Activated T-cell treated with anti-CD3 and anti-CD28 coated beads, Interleukin-2, amount 50 U/mL, for 72 hours (primary cell): ENCODE measurements at places on chromosomes 3 and 15.

DNA sequence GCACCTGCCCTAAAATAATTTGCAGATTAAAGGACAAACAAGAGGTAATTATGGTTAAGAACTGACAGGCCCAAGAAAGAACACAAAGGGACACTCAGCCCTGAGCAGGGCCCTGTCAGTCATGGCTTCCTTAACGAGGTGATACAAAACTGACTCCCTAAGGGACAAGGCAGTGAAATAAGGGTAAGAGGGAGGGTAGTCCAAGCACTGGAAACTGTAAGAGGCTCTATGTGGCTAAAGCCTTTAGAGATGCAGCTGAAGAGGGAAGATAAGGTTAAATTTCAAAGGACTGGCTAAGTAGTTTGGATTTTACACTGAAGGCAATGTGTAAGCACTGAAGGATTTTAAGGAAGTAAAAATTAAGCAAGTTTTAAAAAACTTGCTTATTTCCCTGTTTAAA lies 3.9 kb downstream of the ATR start:
- DNase-seq: no peak

DNA sequence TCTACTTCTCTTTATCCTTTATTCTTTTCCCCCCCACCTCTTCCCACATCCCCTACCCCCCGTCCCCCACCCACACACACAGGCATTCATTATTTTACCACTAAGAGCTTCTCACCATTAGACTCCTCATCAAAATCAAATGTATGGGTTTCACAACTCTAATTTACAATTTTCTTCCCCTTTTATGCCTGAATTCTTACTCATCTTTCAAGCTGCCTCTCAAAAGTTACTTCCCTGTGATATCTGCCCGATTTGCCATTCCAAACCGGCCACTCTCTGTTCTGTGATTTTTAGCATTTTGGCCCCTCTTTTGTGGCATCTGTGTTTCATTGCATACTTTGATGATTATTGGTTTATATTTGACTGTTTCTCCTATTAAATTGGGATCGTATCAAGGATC lies 42.2 kb downstream of the SLC9A9 start:
- no peak for DNase-seq

- no peak for DNase-seq
These were observed 75.9 kb downstream of the RFTN1 start for GRCh38 chr3:16437640-16438039.

DNA sequence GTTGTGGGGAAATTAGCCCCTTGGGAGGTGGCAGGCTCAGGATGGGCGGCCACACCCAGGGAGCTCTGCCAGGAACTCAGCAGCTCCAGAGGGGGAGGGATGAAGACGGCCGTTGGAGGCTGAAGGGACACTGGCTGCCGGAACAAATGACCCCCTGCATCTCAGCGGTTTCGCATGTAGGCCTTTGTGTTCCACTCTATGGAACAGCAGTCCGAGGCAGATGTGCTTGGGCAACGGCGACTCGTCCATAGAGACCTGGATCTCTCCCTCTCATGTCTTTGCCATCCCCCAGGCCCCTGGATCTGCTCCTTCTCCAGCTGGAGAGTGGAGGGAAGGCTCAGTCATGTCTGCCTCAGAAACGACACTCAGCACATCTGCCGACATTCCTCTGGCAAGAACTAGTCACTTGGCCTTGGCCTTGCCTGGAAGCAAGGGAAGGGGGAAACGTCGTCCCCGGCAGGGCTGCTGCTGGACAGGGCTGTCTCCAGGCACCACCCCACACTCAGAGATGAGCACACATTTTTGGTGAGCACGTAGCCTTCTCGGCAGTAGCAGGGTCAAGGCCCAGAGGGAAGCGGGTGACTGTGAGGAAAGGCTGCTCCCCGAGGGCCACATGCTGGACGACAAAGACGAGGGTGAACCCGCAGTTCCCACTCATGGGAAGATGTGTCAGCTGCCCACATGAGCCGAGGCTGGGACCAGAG lies 83.8 kb downstream of the ASB7 start:
- DNase-seq: no peak

DNA sequence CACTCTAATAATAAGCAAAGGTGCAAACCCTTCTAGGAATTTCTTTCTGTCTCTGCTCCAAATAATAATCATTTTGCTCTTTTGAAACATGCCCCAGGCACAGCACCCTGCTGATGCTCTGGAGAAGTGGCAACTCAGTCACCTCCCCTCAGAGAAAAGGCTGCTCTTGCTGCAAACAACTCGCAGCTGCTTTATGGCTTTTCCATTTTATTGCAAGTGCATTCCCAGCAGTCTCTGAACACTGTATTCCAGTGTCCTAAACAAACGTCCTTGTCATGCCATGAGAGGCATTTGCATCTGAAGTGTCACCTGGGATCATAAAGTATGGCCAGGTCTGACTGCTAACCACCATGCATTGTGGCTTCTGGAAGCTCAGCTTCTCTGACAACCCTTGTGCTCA lies 358.1 kb upstream of the TRIM42 start:
- no peak for DNase-seq

DNA sequence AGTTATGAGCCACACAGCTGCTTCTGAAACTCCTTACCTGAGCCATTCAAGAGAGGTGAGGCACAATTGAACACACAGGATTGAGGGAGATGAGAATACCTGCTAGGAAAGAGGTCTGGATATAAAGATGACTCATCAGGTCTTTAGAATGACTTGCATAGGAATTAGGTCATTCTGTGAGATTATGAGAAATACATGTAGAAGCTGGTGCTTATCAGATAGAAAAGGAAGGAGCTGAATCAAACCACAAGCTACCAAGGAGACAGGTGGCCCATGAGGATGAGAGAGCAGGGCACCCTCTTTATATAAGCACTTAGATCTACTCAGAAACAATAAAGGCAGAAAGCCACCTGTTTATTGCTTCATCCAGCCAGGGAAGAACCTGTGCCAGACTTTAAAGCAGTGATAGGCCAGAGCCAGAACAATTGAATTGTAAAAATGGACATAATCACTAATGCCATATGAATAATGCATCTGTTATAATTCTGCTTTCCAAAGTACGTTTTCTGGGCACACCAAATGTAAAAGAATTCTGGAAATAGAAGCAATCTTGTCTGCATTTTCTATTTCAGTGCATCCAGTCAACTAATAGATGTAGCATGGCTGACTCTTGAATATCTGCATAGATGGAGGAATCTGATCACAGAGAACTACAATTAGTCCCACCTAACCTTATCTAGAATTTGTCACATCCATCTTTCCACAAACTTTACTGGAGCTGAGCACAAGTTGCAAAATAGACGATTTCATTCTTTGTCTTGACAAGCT lies 74.9 kb downstream of the PIK3R4 start:
- no peak for DNase-seq

GRCh38 chr15:39511000-39511915 lies 69.6 kb upstream of the THBS1 start:
- DNase-seq: no peak
